ENCODE measurements at places on chromosomes 2 and 18.

GRCh38 chr2:181846399-181847197 is 44.9 kb upstream of the ITPRID2 start:
- no peak for DNase-seq

GRCh38 chr2:112709703-112710102 is 11.1 kb upstream of the NT5DC4 start:
- no peak for DNase-seq

DNA sequence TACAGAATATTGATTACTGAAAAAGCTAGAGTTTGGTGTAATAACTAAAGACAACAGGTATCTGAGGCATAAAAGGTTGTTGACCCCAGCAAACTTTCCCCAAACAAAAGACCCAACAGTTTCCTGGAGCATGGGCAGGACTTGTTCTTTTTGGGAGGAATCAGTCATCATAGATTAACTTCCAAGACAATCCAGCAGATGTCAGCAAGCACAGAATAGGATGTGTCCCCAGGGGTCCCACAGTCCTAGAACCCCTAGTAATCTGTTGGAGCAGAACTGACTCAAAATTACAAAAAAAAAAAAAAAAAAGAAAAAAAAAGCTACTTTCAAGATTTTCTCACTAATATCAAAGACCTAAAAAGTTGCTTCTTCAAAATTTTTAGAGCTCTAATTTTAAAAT is 564.7 kb upstream of the SLC39A10 start:
- no peak for DNase-seq

GRCh38 chr2:220708366-220708765 is 863.7 kb downstream of the EPHA4 start:
- DNase-seq, result no peak

DNA sequence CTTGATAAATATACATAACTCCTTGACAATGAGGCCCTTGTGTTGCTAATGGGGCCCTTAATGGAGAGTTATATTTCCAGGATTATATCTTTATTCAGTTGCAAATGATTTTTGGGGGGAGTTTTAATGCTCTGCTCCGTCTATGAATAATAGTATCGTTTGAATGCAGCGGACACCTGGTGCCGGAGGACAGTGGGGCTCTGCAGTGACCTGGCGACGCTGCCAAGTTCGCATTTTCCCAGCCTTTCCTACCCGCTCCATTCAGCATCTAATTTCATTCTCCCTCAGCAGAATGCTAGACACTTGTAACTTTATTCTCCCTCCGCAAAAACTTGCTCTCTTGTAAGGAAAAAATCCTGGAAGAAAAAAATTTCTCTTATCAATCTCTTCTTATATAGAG is 257.6 kb upstream of the SALL3 start:
- no peak for DNase-seq

DNA sequence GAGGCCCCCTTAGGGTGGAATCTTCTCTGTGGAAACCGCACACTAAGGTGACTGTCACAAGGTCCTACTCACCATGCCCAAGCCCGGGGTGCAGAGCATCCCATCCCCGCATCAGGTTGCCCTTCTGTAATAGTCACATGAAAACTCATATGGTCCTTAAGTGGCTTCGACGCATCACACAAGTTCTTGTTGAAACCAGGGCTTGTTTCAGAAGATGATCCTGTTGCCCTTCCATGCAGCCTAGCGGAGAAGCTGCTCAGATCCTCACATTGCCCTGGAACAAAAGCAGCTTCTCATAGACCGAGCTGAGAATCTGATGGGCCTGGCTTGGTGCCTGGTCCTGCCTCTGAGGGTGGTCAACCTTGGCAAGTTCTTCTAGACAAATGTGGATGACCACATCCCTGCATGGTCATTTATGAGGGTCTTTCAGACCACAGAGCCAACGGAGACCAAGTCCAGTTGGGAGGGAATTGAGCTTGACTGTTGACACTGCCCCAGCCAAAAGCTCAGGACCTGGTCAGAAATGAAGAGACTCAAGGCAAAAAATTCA is 54.1 kb downstream of the PDCL3 start:
- DNase-seq, result no peak

DNA sequence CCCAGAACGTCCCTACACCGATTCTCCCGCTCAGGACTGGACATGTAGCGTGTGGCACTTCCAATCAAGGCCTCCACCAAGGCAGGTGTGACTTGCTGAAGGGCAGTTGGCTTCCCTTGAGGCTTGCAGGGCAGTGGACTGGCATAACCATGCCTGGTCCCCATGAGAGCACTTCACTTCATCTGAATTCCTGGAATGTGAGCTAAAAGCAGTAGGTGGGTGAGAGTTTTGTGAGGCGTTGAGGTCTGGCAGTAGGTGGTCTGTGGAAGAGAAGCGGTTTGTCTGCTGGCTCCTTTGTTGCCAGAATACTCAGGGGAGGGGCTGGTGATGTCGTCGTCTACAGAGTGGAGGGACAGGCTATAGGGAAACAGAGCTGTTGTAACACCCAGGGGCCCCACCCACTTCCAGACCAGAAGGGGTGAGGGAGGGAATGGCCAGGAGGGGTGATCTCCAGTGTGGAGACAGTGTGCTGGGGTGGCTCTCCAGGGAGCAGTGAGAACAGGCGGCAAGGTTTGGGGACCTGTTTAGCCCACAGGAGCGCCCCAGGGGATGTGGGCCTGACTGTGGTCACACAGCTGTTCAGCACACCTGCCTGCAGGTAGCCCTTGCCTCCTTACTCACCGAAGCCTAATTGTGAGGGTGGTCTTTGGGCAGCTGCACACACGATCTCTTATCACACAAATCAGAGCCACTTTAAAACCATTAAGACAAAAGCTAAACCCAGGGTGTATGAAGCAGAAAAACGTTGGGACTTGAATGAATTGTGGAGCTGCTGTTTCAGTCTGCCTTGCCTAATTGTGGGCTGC is 21.5 kb upstream of the ALKAL2 start:
- DNase-seq, result no peak

GRCh38 chr2:96509847-96510230 is 4.7 kb upstream of the NEURL3 start:
- DNase-seq, result no peak

DNA sequence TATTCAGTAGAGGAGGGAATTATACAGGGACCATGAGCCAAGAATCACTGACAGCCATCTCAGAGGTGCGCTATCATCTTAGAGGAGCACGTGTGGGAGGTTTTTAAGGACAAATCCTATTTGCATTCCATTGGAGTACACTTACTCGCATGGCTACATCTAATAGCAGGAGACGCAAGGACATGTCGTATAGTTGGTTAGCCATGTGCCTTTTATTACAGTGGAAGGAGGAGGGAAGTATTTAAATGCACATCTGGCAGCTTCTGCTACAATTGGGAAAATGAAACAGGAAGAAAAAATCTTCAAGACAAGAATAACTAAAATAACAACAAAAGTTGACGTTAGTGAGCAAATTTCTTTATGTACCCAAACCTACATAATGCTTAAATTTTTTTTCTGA is 86.5 kb upstream of the UGP2 start:
- no peak for DNase-seq

GRCh38 chr2:154452906-154453493 is 245.5 kb upstream of the KCNJ3 start:
- DNase-seq, result no peak

All from activated CD8-positive, alpha-beta T cell treated with anti-CD3 and anti-CD28 coated beads, Interleukin-2, amount 10 ng/mL, durations not matched to agents 7 days and 5 days (primary cell).